ENCODE measurements at places on chromosomes 4 and X.
A peak's percentile ranks its signal among the peaks of the same experiment; 100 is the strongest.

GRCh38 chr4:153593161-153593560, 90.9 kb upstream of the TLR2 start:
- H3K27ac ChIP-seq: no peak overlapping the region
- H3K36me3 ChIP-seq: peaks cover 66% of the 10 kb centered on the region
- no peak overlapping the region for H3K4me3 ChIP-seq
- DNase-seq: no peak

DNA sequence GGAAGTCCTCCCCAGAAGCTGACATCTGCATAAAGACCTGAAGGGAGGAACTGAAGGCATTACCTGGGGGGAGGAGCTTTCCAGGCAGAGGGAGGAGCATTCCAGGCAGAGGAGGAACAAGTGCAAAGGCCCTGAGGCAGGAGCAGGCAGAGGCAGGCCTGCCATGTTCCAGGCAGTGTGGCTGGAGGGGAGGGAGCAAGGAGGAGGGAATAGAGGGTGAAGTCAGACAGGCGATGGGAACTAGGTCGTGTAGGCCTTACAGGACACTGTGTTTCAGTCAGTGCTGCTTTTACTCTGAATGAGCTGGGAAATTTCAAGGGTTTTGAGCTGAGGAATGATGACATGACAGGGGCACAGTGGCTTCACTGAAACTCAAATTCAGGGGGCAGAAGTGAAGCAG, 292.7 kb downstream of the BCOR start:
- H3K4me3 ChIP-seq: no peak overlapping the region
- no peak overlapping the region for H3K27ac ChIP-seq
- no peaks in the 10 kb centered on the region for H3K27me3 ChIP-seq
- no peaks in the 10 kb centered on the region for H3K4me1 ChIP-seq

DNA sequence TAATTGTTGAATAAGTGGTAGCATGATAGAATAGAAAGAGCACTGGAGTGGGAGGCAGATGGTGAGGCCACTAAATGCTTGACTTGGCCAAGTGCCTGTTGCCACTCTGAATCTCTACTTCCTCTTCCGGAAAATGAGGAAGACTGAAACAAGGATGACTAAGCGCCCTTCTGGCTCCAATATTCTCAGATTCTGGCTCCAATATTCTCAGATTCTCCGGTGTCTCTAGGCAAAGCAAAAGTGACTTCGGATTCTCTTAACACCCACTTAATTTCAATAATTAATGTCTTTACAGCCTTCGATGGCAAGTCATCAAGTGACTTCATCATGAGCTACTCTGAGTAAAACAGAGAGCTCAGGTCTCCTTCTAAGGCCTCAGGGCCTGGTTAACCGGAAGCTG, 402.2 kb upstream of the FGF13 start:
- no peak overlapping the region for H3K27ac ChIP-seq
- H3K36me3 ChIP-seq: no peaks in the 10 kb centered on the region
- no peaks in the 10 kb centered on the region for H3K4me1 ChIP-seq
- H3K4me3 ChIP-seq: no peak overlapping the region
- no peak for DNase-seq

DNA sequence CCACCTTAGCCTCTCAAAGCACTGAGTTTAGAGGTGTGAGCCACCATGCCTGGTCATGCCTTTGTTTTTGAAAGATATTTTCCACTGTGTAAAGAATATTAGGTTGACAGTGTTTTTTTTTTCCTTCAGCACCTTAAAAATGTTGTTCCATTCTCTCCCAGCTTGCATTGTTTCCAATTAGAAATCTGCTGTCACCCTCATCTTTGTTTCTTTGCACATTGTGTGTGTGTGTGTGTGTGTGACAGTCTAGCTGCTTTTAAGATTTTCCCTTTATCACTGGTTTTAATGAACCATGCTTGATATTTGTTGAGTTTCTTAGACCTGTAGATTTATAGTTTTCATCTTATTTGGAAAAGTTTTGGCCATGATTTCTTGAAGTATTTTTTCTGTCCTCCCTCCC, 79.0 kb upstream of the NKX1-1 start:
- H3K4me3 ChIP-seq: no peak overlapping the region
- peaks cover 2% of the 10 kb centered on the region for H3K36me3 ChIP-seq
- DNase-seq: no peak
- no peaks in the 10 kb centered on the region for H3K4me1 ChIP-seq

DNA sequence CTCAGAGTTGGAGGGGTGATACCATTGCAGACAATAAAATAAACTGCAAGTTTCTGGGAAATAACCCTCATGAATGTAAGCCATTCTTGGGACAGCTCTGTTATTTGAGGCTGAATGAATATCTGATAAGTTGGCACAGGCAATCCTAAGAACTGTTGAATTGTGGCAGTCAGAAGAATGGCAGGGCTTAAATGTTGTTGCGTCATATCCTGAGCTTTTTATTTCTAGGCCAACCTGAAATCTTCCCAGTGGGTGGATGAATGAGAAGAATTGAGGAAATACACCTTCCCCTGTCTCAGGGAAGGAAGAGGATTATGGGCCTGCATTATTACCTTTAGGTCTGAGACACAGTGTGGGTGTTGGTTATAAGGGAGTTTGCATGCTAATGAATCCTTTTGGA, 64.4 kb upstream of the C4orf54 start:
- H3K4me1 ChIP-seq: peaks cover 4% of the 10 kb centered on the region
- no peak for DNase-seq
- peaks cover 2% of the 10 kb centered on the region for H3K36me3 ChIP-seq
- peaks cover 12% of the 10 kb centered on the region for H3K27me3 ChIP-seq
- H3K4me3 ChIP-seq: no peak overlapping the region

- H3K4me3 ChIP-seq: peak overlapping the region; percentile 95
- H3K27ac ChIP-seq: peak overlapping the region; percentile 94
- no peak for DNase-seq
- H3K27me3 ChIP-seq: no peaks in the 10 kb centered on the region
- peaks cover 58% of the 10 kb centered on the region for H3K4me1 ChIP-seq
- peaks cover 22% of the 10 kb centered on the region for H3K36me3 ChIP-seq
Measured at GRCh38 chr4:184648054-184648312, 1.3 kb downstream of the CASP3 start.

- no peaks in the 10 kb centered on the region for H3K36me3 ChIP-seq
- no peak overlapping the region for H3K4me3 ChIP-seq
- H3K27ac ChIP-seq: no peak overlapping the region
- no peaks in the 10 kb centered on the region for H3K27me3 ChIP-seq
Measured at GRCh38 chrX:119729408-119730201, 28.8 kb upstream of the SOWAHD start.

GRCh38 chr4:170234800-170235199, 145.0 kb upstream of the AADAT start:
- H3K27me3 ChIP-seq: no peaks in the 10 kb centered on the region
- peaks cover 2% of the 10 kb centered on the region for H3K36me3 ChIP-seq
- DNase-seq: no peak
- H3K4me3 ChIP-seq: no peak overlapping the region
- H3K4me1 ChIP-seq: no peaks in the 10 kb centered on the region

GRCh38 chrX:16711893-16712547, 449 bp downstream of the CTPS2 start:
- H3K4me3 ChIP-seq: peak overlapping the region; percentile 87
- no peak for DNase-seq
- H3K27ac ChIP-seq: peak overlapping the region; percentile 82
- peaks cover 1% of the 10 kb centered on the region for H3K36me3 ChIP-seq
- peaks cover 5% of the 10 kb centered on the region for H3K4me1 ChIP-seq

GRCh38 chr4:124111922-124112321, 600.6 kb downstream of the ANKRD50 start:
- no peaks in the 10 kb centered on the region for H3K4me1 ChIP-seq
- no peak overlapping the region for H3K4me3 ChIP-seq
- peaks cover 2% of the 10 kb centered on the region for H3K36me3 ChIP-seq
- no peak for DNase-seq
- H3K27ac ChIP-seq: no peak overlapping the region
- H3K27me3 ChIP-seq: no peaks in the 10 kb centered on the region

DNA sequence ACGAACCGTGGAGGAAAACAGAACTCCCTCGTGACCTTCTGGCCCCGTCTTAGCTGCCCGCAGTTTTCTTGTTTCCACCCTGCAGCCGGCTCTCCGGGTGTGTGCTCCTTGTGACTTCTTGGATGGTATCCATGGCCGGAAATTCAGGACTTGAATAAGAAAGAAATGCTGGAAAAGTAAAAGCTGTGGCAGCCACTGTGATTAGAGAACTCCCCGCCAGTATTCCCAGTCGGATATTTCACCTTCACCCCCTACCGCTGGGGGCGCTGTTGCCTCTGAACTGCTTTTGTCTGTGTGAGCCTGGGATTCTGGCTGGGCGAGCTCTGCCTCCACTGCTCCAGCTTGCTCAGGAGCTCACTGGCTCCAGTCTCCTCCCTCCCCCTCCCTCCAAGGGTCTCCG, 41.5 kb upstream of the CYP4V2 start:
- peaks cover 71% of the 10 kb centered on the region for H3K27me3 ChIP-seq
- no peak for DNase-seq
- no peak overlapping the region for H3K27ac ChIP-seq
- no peaks in the 10 kb centered on the region for H3K4me1 ChIP-seq

DNA sequence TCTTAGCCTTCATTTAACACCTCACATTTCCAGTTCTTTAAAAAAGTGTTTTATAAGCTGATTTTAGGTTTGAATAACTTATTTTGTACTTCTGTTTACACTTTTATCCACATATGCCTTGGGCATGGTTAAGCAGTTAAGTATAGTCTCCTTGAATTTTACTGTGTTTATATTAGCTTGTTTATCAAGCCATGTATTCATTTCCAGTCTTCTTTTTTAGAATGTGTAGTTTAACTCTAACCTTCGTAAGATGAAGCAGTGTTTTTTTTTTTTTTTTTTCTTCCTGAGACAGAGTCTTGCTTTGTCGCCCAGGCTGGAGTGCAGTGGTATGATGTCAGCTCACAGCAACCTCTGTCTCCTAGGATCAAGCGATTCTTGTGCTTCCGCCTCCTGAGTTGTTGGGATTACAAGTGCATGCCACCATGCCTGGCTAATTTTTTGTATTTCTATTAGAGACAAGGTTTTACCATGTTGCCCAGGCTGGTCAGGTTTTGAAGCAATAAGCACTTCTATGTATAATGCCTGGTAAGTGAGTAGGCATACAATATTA, 42.5 kb downstream of the BMP2K start:
- H3K4me3 ChIP-seq: no peak overlapping the region
- H3K4me1 ChIP-seq: peaks cover 3% of the 10 kb centered on the region
- no peak overlapping the region for H3K27ac ChIP-seq
- DNase-seq: no peak
- peaks cover 2% of the 10 kb centered on the region for H3K36me3 ChIP-seq

DNA sequence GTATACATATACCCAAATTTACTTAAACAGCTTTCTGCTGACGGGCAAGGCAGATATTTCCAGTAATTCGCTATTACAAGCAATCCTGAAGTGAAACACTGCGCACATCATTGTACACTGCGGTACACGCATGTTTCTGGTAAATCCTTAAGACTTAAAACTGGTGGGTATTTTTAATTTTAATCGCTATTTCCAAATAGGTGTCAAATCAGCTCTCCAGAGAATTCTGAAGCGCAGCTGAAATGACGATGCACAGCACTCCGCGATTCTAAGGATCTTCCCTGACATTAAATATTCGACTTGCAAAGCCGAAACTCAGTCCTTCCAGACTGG, 361 bp downstream of the TMEM128 start:
- no peaks in the 10 kb centered on the region for H3K27me3 ChIP-seq
- H3K4me3 ChIP-seq: peak overlapping the region; percentile 96
- peak overlapping the region; percentile 98 for H3K27ac ChIP-seq
- H3K36me3 ChIP-seq: peaks cover 22% of the 10 kb centered on the region

GRCh38 chrX:22666441-22666840, 333.3 kb upstream of the DDX53 start:
- DNase-seq: no peak
- H3K27me3 ChIP-seq: no peaks in the 10 kb centered on the region
- no peak overlapping the region for H3K27ac ChIP-seq
- H3K36me3 ChIP-seq: no peaks in the 10 kb centered on the region

DNA sequence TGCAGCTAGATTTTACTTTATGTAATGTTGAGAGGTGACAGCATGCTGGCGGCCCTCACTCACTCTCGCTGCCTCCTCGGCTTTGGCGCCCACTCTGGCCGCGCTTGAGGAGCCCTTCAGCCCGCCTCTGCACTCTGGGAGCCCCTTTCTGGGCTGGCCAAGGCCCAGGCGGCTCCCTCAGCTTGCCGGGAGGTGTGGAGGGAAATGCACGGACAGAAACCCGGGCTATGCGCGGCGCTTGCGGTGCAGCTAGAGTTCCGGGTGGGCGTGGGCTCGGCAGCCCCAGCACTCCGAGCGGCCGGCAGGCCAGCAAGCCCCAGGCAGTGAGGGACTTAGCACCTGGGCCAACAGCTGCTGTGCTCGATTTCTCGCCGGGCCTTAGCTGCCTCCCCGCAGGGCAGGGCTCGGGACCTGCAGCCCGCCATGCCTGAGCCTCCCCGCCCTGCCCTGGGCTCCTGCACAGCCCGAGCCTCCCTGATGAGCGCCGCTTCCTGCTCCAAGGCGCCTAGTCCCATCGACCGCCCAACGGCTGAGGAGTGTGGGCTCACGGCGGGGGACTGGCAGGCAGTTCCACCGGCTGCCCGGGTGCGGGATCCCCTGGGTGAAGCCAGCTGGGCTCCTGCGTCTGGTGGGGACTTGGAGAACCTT, 128.7 kb downstream of the GASK1B start:
- H3K27ac ChIP-seq: no peak overlapping the region
- no peaks in the 10 kb centered on the region for H3K27me3 ChIP-seq
- no peaks in the 10 kb centered on the region for H3K4me1 ChIP-seq

GRCh38 chr4:12889054-12889453, 595.1 kb downstream of the RAB28 start:
- no peak overlapping the region for H3K4me3 ChIP-seq
- no peak overlapping the region for H3K27ac ChIP-seq
- H3K4me1 ChIP-seq: no peaks in the 10 kb centered on the region
- no peaks in the 10 kb centered on the region for H3K27me3 ChIP-seq
- no peak for DNase-seq
- H3K36me3 ChIP-seq: no peaks in the 10 kb centered on the region

GRCh38 chr4:38563707-38564495, 100.1 kb upstream of the KLF3 start:
- H3K27ac ChIP-seq: no peak overlapping the region
- peaks cover 4% of the 10 kb centered on the region for H3K4me1 ChIP-seq
- no peaks in the 10 kb centered on the region for H3K27me3 ChIP-seq
- no peak overlapping the region for H3K4me3 ChIP-seq

- no peak overlapping the region for H3K27ac ChIP-seq
- H3K27me3 ChIP-seq: no peaks in the 10 kb centered on the region
- H3K36me3 ChIP-seq: no peaks in the 10 kb centered on the region
Measured at GRCh38 chr4:126890383-126890782, 742.4 kb upstream of the INTU start.

- DNase-seq: no peak
- no peak overlapping the region for H3K4me3 ChIP-seq
- H3K27me3 ChIP-seq: no peaks in the 10 kb centered on the region
- H3K36me3 ChIP-seq: no peaks in the 10 kb centered on the region
- no peaks in the 10 kb centered on the region for H3K4me1 ChIP-seq
Measured at GRCh38 chr4:25221377-25221776, 12.5 kb upstream of the PI4K2B start.
